ENCODE measurements at places on chromosomes 4 and X.

DNA sequence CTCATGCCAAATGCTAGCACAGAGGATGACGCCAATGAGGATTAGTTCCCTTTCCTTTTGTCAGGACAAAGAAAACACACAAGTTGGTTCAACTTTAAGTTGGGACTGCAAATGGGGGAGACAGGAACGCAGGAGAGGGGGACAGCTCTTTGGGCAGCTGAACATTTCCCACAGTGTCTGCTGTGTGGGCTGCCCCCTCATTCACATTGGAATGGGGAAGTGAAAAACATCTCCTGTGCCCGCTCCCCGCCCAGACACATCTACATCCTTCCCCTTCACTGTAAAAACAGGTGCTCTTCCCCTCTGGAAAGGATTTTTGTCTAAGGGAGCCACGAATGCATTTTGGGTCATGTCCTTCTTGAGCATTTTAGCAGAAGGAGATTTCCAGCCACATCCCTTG lies 44.5 kb upstream of the TBC1D9 start:
- no peak for DNase-seq

GRCh38 chrX:6293716-6294115 lies 65.0 kb upstream of the NLGN4X start:
- DNase-seq: no peak

- DNase-seq: no peak
These were observed 224.3 kb downstream of the DCLK2 start for GRCh38 chr4:150302553-150302952.

DNA sequence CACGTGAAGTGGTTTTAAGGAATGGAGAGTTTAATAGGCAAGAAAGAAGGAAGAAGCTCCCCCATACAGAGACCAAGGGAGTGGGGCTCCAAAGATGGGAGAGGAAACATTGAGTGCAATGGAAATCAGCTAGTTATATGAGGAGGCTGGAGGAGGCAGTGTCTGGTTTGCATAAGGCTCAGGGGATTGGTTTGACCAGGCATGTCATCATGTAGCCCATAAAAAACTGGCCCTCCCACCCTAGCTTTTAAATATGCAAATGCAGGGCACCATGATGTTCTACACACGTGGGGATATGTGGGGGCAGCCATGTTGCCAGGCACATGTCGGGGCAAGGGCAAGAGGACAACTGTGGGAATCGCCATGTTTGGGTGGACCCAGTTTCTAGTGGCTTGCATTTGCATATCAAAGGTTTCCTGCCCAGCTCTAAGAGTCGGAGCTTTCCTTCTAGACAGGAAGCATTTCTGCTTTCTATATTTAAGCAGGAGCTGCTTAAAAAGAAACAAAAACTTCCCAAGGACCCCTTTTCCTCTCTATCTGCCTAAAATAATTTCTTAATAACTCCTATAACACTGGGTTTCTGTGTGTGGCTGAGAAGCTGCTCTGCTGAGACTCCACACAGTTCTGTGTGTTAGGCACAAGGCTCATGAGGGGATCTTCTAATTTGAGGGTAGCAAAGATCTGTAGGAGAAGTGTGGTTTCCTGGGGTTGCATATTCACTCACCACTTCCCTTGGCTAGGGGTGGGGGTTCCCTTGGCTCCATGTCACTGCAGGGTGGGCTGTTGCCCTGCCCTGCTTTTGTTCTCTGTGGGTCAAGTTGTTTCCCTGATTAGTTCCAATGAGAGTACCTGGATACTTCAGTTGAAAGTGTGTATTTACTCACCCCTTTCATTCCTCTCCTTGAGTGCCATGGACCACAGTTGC lies 113.5 kb downstream of the VSIG4 start:
- no peak for DNase-seq

DNA sequence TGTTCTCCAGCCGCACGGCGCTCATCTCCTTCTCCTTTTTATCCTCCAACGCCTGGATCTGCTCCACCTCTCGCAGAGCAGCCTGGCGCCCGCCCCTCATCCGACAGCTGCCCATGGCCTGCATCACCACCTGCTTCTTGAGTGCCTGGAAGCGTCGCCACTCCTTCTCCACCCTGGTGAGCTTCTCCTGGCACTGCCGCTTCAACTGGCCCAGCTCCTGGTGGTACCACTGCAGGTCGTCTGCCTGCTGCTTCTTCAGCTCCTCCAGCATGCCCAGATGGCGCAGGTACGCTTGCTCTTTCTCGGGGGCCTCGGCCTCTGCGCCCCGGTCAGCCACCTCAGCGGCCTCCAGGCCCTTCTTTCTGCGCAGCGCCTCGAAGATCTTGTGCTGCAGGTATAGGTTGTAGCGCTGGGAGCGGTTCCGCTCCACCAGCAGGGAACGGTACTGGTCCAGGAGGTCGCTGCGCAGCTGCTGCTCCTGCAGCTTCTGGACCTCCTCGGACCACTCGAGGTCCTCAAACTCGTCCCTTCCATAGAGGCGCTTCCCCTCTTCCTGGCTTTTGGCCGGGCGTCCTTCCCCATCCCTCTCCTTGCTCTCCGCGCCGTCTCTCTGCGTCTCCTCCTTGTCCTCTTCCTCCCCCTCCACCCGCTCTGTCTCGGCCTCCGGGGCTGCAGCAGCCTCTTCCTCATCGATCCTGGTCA lies 1.2 kb upstream of the TADA2B start:
- no peak for DNase-seq

- DNase-seq: no peak
These were observed 31.4 kb upstream of the GPR78 start for GRCh38 chr4:8548731-8549351.

DNA sequence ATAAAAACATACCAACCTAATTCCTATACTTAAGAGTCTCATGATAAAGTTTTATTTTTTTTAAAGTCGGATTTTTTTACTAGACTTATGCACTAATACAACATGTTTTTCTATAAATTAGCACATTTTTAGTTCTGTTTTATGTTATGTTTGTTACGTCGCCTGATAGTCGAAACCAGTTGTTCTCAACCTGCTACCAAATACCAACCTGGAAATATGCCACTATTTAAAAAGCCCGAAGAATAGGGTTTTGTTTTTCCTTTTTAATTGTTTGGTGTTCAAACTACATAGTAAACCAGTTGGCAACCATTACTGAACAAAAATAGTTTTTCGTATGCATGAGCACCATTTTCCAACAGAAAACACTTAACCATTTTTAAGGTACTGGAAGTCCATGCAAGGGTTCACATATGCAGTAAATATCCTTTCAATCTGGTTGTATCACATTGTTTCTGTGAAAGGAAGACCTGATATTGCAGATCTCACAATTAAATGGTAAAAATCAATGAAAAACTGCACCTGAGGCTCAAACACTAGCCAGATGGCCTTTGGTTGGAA lies 1.4 kb downstream of the WDFY3 start:
- no peak for DNase-seq

- no peak for DNase-seq
These were observed 492.0 kb upstream of the ARX start for GRCh38 chrX:25507801-25508200.

- DNase-seq: no peak
These were observed 11.2 kb upstream of the ALB start for GRCh38 chr4:73392936-73393335.

DNA sequence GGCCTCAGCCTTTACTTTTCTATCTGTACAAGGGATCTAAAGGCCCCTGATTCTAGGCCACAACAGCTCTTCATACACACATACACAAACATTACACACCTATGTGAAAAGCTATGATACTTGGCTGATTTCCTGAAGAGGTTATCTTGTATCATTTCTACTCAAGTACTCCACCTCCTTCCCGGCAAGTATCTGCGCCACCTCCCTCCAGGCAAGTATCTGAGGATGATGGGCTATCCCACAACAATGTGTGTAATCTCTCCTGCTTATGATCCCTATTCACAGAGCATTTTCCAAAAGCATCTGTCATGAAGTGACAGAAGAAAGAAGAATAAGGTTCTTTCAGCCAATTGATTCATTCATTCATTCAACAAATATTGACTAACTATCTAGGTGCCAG lies 36.8 kb downstream of the AFAP1 start:
- no peak for DNase-seq

- no peak for DNase-seq
These were observed 132.1 kb downstream of the DIPK2B start for GRCh38 chrX:45068569-45068968.

DNA sequence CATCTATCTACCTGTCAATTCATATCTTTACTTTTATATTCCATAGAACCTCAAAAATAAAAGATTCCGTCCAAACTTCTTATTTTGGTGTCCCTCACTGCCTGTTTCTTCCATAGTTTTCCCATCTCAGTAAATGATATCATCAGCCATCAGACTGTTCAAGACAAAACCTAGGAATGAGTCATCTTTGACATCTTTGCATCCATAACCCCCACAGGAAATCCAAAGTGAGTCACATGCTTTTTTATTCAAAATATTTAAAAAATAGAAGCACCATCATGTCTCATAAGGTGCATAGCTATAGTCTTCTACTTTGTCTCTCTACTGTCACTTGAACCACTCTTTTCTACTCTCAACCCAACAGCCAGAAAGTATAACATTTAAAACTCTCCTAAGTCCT lies 29.9 kb upstream of the CXXC4 start:
- DNase-seq: no peak

DNA sequence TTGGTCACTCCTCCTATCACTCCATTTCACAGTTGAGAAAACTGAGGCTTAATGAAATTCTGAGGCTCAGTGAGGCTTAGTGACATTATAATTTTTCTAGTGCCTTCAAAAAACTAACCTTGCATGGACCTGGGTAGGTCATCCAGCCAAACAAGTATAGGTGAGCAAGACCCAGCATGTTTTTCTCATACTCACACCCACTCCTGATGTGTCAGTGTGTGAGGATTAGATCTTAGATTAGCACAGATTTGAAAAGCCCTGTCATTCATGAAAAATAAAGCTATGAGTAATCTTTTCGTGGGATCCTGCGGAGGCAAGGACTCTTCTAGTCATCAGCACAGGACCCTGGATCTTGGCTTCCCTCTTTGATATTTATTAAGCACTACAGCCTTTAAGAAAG lies 146.7 kb downstream of the CHIC2 start:
- DNase-seq: no peak

DNA sequence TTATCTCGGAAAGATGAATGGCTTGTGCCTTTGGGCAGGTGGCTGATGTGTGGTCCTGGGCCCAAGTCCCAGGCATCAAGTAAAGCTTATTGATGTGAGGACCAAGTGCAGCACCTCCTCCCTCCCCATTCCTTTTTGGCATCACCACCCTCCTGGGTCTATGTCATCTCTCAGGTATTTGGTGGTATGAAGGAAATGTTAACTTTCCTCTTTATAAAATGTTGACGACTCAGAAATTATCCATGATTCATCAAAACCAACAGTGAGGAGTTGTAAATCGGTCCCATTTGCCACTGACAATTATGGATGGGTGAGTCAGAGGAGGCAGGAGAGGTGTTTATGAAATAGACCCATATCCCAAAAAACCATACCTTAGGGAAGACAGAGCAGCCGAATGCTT lies 229.4 kb upstream of the GATB start:
- no peak for DNase-seq

- DNase-seq: no peak
These were observed 1.1 kb upstream of the BDH2 start for GRCh38 chr4:103100691-103101090.

GRCh38 chr4:82661181-82661992 lies 99.6 kb upstream of the TMEM150C start:
- DNase-seq: no peak

GRCh38 chrX:92209936-92210335 lies 430.8 kb downstream of the PCDH11X start:
- no peak for DNase-seq

DNA sequence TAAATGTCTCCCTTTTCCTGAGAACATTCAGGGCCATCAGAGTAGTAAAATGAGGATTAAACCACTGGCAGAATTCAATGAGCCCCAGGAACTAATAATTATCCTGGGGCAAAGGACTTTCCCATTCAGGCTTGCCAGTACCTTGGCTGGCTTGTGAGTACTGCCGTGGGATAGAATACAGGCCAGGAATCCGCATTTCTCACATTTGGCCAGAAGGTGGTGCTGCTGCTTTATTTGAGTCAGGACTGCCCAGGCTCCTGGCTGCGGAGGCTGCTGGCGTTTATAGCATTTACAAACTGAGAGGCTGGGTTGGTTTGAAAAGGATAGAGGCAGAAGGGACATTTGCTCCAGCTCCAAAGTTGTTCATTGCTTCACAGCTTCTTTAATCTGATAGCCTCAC lies 91.4 kb downstream of the RTL9 start:
- no peak for DNase-seq

DNA sequence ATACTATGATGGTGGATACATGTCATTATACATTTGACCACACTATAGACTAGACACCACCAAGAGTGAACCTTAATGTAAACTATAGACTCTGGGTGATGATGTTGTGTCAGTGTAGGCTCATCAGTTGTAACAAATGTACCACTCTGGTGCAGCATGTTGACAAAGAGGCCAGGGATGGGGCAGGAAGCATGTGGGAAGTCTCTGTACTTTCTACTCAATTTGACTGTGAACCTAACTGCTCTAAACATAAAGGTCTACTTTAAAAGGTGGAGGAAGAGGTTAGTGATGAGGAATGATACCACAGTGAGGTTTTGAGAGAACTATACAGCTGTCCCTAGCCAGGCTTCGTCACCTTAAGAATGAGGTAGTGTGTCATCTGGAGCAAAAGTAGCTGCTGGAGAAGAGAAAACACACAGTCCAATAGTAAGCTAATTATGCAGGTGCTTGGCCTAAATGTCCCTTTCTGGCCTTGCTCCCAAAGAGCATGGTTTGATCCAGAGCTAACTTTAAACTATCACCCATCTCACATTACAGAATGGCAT lies 38.4 kb downstream of the GRSF1 start:
- DNase-seq: no peak

DNA sequence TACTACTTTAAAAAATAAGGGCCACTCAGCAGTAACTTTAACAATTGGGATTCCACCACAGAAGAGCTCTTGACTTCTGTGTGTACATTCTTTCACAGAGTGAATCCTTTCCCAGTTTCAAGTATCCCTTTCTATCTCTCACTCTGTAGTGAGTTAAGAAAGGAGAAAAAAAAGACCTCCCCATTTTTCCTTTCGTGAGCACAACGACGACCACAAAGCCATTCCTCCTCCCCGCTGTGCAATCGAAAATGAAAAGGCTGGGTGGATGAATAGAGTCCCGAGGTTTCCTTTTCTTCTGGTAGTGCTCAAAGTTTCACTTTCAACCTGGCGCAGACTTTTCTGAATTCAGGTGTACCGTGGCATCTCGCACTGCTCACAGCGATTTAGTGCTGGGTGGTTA lies 58.0 kb downstream of the TAB3 start:
- DNase-seq: no peak

DNA sequence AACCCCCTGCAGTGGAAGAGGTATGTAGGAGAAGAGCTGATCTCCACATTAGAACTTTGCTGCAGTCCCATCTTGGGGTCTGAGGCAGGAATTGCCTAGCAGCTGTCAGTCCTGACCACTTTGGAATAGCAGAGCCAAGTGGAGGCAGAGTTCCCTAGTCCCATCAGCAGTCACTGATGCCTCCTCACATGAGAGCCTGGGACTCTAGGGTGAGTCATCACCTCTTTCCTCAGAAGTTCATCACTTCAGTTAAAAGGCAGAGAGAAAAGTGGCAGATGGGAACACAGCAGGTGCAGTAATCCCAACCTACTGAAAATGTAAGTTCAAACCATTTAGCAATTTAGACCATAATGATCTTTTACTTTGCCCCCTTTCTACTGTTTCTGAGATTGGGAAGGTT lies 73.9 kb upstream of the MED14 start:
- no peak for DNase-seq

GRCh38 chr4:7425591-7426468 lies 8.9 kb downstream of the PSAPL1 start:
- no peak for DNase-seq

- no peak for DNase-seq
These were observed 20.4 kb downstream of the APOOL start for GRCh38 chrX:85024044-85024443.
